ENCODE measurements at places on chromosomes 16 and 17. TPM values are rescaled to one million over a fixed set of nuclear protein-coding genes. Genes with fewer than 3 reads are reported as not detected.

The ALDOC gene
- 13.6 TPM for total RNA-seq

The ITGB4 gene
- 2.1 TPM for total RNA-seq

The OR2C1 gene
- total RNA-seq: not detected

DNA sequence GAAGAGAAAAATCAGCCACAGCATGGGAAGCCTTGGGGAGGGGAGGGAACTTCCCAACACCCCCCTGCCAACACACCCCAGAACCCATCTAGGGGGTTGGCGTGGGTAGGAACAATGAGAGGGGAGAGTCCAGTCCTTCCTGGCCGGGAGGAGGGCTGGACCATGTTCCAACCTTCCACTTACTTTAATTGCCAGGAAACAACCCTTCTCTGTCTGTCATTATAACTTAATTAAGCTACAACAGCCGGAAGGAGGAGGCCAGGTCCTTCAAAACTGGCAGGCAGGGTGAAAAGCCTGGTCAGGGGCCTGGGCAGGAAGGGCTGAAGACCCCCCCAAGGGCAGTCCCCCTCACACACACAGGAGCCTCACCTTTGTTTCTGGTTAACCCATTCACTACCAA, 447.0 kb downstream of the SOX9 start:
- DNase-seq: no peak

- DNase-seq: no peak
Measured at GRCh38 chr17:14781123-14781522, 480.2 kb downstream of the HS3ST3B1 start.

DNA sequence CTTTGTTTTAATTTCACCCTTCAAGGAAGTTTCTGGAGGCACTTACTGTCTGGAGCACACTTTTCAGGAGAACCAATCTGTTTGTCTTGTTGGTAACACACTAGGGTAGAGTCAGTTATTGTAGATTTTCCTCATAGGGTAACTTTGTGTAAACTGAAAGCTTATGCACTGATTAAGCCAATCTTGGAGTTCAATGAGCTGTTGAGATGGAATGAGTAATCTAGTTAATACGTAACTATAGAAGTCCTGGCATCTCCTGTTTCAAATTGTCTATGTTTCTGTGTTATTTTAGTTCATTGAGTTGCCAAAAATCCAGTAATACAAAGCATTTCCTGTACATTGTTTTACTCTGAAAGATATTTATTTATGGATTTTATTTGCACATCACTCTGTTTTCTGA, 111.6 kb upstream of the HAS3 start:
- DNase-seq: no peak

DNA sequence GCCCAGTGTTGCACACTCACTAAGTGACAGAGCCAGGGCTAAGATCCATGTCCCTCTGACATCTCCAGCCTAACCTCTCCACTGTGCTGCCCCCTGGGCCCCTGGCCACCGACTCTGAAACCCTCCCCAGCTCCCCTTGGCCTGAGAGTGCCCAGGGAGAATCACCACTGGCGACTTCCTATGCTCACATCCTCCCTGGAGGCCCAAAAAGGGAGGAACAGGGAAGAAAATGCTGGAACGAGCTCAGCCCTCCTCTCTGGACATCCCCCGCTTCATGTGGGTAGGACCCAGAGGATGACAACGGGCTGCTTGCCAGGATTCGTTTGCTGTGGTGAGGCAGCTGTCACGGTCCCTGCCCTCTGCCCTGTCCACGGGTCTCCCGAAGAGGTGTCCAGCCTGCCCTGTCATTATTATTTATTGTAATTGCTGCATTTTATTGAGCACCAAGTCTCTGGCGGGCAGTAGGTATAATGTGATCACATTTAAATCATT, 153.5 kb upstream of the RPL38 start:
- DNase-seq: no peak

DNA sequence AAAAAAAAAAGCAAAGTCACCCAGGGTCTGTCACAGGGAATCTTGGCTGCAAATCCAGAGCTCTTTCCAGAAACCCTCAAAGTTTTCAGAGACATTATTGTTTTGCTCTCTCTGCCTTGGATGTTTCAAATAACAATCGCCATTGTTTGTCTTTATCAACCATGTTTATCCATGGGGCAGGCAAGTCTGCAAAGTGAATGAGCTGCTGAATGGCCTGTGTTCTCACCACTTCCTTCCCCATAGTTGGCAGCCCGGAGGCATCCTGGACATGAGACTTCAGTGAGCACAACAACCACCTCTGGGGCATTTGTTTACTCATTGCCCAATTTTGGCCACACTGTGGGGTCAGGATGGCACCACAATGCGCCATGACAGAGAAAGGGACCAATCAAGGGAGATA, 53.1 kb upstream of the USP7 start:
- DNase-seq: no peak

DNA sequence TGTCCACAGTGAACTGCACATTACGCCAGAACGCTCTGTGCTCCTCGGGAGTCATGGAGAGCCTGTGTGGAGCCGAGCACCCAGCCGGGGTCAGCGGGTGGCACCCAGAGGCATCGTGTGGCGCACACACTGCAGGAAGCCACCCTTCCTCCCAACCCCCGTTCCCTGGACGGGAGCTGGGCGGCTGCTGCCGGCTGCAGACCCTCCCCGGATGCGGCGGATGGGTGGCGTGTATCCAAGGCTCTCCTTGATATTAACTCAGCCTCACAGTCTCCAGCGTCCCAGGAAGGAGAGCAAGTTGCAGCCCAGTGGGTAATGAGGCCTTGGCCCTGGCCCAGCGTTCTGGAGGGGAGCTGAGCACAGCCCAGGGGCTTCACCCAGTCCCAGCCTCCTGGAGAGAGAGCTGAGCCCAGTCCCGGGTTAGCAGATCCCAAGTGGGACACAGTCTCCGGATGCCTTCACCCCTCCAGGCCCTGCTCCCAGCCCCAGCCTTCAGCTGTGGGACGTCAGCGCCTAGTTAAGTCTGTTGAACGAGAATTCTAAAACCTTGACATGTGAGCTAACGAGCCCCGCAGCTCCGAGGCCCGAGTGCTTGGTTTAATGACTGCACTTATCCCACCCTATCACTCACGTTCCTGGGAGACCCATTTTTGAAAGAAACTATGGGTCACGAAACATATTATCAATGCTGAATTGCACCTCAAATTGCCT, 86.6 kb downstream of the TBC1D16 start:
- no peak for DNase-seq

GRCh38 chr16:12327971-12328726, 351.6 kb downstream of the SNX29 start:
- no peak for DNase-seq

DNA sequence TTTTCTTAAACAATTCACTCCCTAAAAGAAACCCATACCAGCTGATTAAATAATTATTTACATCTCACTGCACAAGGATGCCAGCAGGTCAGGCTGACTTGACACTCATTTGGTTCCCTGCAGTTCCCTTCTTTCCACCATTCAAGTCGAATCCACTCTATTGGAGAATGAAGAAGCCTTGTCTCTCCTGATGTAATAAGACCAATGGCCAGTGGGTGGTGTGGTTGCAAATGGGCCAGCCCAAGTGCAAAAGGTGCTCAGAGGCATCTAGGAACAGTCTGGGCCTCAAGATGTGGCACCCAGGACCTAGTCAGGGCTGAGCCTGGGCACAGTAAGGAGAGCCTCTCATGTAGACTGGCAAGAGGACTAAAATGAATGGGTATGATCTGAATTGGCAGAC, 9.3 kb downstream of the C16orf78 start:
- DNase-seq: no peak

GRCh38 chr16:69179328-69180010, 7.5 kb upstream of the SNTB2 start:
- DNase-seq: no peak

All from CD8-positive, alpha-beta memory T cell (primary cell).